ENCODE measurements at places on chromosomes 6 and 20.

- no peak for DNase-seq
Observed at GRCh38 chr20:45751721-45752120, 29.6 kb downstream of the SPINT4 start.

DNA sequence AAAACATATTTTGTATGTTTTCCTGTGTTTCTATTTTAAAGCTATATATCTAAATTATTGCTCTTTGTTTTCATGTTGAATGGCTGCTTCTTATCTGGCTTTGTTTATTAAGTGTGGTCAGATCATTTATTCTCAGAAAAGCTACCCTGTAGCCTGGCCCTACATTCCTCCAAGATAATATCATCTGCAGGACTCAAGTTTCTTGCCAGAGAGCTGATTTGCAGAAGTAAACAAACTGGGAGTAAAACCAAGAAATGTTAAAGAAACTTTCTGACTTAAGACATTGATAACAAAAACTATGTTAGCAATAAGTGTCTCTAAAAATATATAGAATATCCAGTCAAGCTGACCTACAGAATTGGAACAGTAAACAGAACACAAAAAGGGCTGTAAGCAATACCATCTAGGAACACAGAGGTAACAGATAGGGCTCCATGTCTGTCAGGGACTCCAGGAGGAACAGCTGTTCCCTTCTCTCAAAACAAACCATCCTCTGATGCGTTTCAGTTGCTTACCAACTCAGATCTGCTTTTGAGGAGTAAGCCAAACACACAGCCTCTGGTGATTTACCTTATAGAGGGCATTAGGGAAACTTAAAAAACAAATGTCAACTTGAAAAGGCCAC lies 17.5 kb upstream of the CEP85L start:
- DNase-seq: no peak

DNA sequence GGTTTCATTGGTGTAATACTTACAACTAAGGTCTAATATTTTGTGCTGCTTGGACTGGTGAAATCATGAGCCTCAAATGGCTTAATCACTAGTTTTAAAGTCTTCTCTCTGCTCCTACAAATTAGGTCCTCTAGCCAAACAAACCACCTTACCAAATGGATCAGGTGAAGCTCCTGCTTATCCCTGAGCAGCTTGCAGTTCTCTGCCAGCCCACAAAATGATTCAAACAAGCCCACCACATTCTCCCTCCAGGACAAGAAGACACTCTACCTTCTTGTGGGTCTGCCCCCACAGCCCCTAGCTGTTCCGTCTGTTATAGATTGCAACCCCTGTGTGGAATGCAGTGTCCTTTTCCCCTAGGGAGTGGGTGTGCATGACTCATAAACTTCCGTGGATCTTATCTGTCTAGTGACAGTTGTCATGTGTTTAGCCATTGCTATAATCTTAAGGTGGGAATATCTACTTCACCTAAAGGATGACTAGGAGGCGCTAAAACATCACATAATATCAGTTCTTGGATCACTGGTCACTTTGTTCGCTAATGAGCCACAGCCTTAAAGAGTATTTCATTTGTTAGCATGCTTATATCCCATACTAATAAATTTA lies 940.5 kb upstream of the MANEA start:
- no peak for DNase-seq

GRCh38 chr6:158213925-158214674 lies 46.0 kb downstream of the GTF2H5 start:
- no peak for DNase-seq

- no peak for DNase-seq
Observed at GRCh38 chr6:1860756-1861348, 251.1 kb downstream of the FOXC1 start.

DNA sequence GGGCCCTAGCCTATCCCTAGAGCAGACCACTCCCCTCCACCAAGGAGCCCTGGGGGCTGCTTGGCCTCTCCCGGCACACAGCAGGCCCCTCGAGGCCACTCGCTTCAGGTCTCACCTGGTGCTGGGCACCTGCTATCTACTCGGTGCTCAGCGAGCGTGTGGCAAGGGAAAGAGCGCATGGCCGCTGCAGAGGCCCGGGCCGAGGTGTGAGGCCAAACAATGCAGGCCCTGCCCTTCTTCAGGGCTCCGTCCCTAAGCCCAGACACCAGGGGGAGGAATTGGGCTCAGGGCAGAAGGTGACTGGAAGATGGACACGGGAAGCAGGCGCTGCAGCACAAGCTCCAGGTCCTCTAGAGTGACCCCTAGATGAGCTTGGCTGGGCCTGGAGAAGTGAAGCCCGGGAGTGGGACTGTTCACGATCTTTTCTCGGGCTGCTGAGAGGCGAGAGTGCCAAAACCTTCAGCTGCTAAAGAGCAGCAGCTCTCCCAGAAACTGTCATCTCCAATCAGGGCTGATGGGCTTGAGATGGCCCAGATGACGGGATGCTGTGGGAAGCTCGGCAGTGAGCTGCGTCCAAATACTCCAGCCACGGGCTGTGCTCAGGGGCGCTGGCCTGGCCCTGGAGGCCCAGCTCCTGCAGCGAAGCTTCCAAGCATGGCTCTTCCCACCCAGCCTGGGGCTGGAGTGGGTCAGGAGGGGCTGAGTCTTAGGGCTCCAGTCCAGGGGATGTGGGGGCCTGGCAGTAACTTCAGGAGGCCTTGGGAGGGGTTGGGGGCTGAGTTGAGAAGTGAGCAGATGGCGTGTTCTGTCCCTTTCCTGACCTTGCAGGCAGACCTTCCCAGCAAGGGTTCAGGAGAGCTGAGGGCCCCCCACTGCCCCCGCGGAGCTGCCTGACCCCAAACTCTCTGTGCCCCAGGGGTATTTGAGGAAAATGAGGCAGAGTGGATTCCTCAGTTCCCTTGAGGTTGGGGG lies 43.7 kb downstream of the APCDD1L start:
- no peak for DNase-seq

DNA sequence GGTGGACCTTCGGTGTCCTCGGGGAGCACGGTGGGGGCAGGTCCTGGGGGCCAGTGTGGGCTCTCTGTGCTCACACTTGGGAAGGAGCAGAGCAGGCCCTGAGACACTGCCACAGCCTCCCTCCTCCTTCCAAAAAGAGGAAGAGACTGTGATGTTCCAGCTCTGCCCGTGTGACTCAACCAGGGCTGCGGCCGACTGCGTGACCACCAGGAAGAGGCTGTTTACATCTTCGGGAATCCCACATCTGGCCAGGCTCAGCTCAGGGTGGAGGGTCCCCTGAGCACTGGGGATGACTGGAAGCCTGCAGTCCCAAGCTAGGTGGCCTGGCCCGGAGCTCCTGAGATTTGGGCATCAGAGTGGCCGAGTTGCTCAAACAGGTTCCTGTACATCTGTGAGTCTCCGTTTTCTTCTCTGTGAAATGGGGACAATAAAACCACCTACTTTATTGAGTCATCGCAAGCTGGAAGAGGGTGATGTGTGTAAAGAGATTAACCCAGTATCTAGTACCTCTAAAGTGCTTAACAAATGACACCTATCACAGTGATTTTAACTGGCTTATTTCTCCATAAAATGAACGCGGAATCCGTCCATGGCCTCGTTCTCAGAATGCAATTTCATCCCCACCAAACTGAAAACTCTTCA lies 242.1 kb downstream of the DLL1 start:
- DNase-seq: peak; percentile 78

DNA sequence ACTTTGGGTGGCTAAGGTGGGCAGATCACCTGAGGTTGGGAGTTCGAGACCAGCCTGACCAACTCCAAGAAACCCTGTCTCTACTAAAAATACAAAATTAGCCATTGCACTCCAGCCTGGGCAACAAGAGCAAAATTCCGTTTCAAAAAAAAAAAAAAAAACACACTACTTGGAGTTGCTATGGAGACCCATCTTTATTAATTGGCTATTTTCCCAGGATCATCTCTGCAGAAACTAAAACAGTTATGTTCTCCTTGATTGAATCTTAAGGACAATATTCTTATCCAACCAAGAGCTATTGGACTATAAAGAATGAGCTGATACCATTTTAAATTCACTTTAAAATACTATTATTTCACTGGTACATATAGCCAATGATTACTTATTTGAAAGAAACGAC lies 14.7 kb downstream of the AKIRIN2 start:
- no peak for DNase-seq

DNA sequence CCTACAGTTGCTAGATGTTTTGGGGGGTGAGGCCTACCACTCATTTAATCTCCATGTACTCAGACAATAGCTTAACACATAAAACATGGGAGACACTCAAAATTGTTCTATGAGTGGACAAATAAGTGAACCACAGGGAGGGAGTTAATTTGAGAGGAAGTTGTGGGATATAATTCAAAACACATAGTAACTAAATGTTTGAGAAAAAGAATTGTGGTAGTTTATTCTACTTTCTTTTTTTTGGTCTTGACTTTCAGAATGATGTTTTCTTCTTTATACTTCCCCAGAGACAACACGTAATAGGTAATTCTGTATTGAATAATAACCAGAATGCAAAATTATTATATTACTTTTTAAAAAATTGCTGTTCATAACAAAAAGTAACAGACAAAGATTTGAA lies 453.8 kb downstream of the RFPL4B start:
- no peak for DNase-seq

GRCh38 chr20:46289432-46289831 lies 18.9 kb downstream of the CDH22 start:
- DNase-seq: no peak

- DNase-seq: no peak
Observed at GRCh38 chr6:107418118-107418517, 41.2 kb downstream of the PDSS2 start.

DNA sequence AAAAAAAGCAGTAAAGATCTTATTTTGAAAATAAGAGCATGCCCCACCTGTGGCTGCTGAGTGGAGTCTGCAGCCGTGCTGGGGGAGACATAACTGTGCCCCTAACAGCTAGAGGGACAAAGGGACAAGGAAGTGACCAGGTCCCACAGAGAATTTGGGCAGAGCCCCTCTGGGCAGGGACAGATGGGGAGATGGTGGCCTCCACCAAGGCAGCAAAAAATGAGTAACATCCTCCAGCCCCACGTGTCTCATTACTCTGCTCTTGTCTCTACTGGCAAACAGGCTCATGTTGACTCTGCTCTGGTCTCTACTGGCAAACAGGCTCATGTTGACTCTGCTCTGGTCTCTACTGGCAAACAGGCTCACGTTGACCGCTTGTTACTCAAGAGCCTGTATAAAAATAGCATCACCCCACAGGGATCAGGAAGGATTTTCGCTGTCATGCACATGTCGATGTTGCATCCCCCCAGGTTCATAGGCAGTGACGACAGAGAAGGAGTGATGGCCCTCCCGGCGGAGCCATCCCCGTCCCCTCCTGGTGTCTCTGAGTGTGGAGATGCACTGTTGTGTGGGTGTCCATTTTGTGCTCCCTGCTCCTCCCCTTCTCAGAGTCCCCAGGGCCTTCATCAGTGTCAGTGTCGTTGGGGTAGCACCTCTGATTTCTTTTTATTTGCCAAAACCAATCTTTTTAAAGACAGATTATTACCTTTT lies 17.3 kb upstream of the PCMTD2 start:
- no peak for DNase-seq

Measured in upper lobe of left lung (tissue), 6 donors.